ENCODE measurements at places on chromosomes 11 and 22. TPM values are rescaled to one million over a fixed set of nuclear protein-coding genes. Genes with fewer than 3 reads are reported as not detected.

The TBX10 gene
- not detected for polyA plus RNA-seq

The RAB6A gene
- 39.1 TPM for polyA plus RNA-seq

The ESAM gene
- polyA plus RNA-seq, result 1.3 TPM

The CRYBB3 gene
- polyA plus RNA-seq, result 0.35 TPM

The APOBEC3F gene
- polyA plus RNA-seq, result 3.8 TPM

The STARD10 gene
- polyA plus RNA-seq, result 47.7 TPM

The DMC1 gene
- not detected for polyA plus RNA-seq

The OR51I2 gene
- not detected for polyA plus RNA-seq

The SLC22A12 gene
- not detected for polyA plus RNA-seq

The FGF4 gene
- polyA plus RNA-seq, result not detected

The GTSE1 gene
- 12.2 TPM for polyA plus RNA-seq

The SLC22A8 gene
- not detected for polyA plus RNA-seq

The FAM181B gene
- polyA plus RNA-seq, result 0.06 TPM

The PRRG4 gene
- polyA plus RNA-seq, result 0.21 TPM

The ZFTA gene
- 8.7 TPM for polyA plus RNA-seq

The PRCP gene
- polyA plus RNA-seq, result 65.0 TPM

The BLID gene
- not detected for polyA plus RNA-seq

The ATG13 gene
- polyA plus RNA-seq, result 39.4 TPM

The UPK3A gene
- not detected for polyA plus RNA-seq

The CASP5 gene
- not detected for polyA plus RNA-seq

The LRRC55 gene
- not detected for polyA plus RNA-seq

The GNAZ gene
- 5.4 TPM for polyA plus RNA-seq

The TRIM21 gene
- polyA plus RNA-seq, result 11.0 TPM

The MN1 gene
- polyA plus RNA-seq, result 0.11 TPM

The IGSF22 gene
- polyA plus RNA-seq, result 0.10 TPM

The TMEM135 gene
- polyA plus RNA-seq, result 3.0 TPM

The OOSP1 gene
- not detected for polyA plus RNA-seq

The GAS2 gene
- 0.72 TPM for polyA plus RNA-seq

The PATE4 gene
- polyA plus RNA-seq, result not detected

The AIFM3 gene
- polyA plus RNA-seq, result 1.3 TPM

The DGAT2 gene
- 1.1 TPM for polyA plus RNA-seq

The PRR33 gene
- polyA plus RNA-seq, result not detected

The OR2AG2 gene
- polyA plus RNA-seq, result not detected

The ADAMTS8 gene
- not detected for polyA plus RNA-seq

The TIMP3 gene
- 23.1 TPM for polyA plus RNA-seq

The TEF gene
- polyA plus RNA-seq, result 3.6 TPM

The BDNF gene
- 21.3 TPM for polyA plus RNA-seq

The ZP1 gene
- not detected for polyA plus RNA-seq

The MUC2 gene
- not detected for polyA plus RNA-seq

The MB gene
- 0.86 TPM for polyA plus RNA-seq

The OR5B3 gene
- polyA plus RNA-seq, result not detected

The YPEL4 gene
- 2.3 TPM for polyA plus RNA-seq

The SLC5A12 gene
- polyA plus RNA-seq, result 0.13 TPM

The OR11H1 gene
- polyA plus RNA-seq, result not detected

The NUDT8 gene
- 2.7 TPM for polyA plus RNA-seq

The ARHGEF17 gene
- polyA plus RNA-seq, result 45.9 TPM

The HSCB gene
- polyA plus RNA-seq, result 19.9 TPM

All from SK-N-SH (cell line).